ENCODE measurements at places on chromosomes 6 and 20.

DNA sequence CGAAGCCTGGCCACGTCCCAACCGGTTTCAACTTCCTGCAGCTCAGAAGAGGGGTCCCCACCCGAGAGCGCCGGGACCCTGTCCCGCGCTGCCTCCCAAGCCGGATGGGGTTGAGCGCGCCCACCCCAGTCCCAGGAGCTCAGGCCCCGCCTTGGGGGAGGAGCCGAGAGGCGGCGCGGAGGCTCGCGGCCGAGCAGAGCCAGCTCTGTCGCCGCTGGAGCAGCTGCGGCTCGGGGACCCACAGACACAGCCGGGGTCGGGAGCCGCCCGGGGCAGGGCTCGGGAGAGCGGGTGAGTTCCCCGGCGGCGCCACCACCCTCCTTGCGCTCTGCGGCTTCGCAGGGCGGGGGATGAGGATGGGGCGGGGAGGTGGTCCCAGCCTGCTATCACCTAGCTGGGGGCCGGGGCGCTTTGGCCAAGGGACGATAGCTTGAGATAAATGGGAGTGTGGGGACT, at the start of gene PPP1R16B:
PPP1R16B (plus strand) TSS at position 196 of the 456 bp plus-strand sequence. CDS start 30,229 bp downstream, outside the sequence.
- peak; percentile 83 for DNase-seq

DNA sequence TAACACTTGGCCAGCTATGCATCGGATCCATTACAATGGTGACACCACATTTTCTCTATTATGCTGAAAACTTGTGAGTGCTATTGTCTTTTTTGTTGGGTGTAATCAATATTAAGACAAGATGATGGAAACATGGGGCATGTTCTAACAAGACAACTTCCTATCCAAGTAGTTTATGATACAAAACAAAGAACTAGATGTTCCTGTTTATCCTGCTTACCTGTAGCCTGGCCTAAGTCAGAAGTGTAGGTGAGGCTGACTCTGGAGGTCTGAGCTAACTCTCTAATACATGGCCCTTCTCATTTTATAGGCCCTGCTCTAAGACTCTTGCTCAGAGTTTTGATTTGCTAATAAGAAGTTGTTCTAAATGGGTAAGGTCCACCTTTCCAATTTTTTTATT, 242.4 kb upstream of the STXBP5 start:
- DNase-seq, result no peak

DNA sequence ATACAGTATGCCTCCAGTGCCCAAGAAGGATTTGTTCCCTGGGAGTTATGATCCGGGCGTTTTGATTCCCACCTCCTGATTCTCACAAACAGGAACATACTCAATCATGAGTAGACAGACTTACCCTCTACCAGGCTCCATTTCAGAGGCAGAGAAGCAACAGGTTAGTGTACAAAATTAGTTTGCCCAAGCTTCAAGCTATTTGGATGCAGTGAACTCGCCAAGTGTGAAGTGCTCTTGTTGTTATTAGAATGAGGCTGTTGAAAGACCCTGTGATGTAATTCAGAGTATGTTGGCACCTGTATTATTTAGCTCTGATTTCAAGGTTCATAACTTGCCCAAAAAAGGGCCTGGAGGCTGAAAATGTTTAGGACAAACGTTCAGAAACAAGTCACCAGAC, 247.0 kb downstream of the PHACTR1 start:
- DNase-seq, result no peak

DNA sequence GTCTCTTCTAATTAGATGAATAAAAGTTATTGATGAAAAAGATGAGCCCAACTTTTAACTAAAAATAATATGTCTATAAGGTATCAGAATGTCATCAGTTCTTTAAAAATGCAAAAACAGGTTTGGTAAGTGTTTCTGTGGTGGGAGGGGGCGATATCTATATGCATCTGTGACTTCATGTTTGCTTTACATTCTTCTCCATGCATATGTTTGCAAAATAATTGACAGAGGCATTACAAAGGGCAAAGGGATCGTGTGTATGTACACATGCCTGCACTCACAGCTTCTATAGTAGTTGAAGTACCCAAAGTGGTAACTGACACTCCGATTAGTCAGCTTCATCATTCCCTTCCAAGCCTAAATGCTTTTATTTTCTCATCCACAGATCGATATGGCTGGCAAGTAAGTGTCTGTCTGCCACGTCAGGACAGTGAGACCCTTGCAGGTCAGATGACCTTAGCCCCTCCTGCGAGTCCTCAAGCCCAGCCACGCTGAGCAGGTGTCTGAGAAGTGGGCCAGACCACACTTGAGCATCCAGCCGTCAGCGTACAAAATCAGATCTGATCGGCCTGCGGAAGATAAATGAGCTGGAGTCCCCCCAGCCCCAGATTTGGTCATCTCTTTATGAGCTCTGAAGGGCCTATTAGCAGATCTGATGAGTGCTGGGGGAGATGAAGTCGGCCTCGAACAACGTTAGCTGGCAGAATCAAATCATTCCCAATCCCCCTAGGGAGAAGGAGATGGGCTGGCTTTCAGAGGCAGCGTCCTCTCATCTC, 369.1 kb downstream of the MAFB start:
- DNase-seq, result no peak

DNA sequence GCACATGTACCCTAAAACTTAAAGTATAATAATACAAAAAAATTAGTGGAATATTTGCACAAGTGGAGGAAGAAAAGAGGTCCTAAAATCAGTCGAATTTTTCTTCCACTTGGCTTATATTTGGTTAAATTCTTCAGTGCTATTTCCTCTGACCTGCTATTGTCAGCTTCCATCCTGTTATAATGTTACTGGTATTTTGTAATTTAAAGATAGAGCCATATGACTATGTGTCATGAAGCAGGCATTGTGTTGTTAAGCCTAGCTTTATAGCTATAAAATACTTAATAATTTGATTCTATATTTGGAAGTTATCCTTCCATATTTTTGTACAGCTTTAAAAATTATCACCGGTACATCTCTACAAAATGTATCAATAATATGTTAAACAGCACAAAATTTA, 455.9 kb upstream of the MARCKS start:
- no peak for DNase-seq

GRCh38 chr20:62710886-62711702, 2.5 kb downstream of the NTSR1 start:
- no peak for DNase-seq

DNA sequence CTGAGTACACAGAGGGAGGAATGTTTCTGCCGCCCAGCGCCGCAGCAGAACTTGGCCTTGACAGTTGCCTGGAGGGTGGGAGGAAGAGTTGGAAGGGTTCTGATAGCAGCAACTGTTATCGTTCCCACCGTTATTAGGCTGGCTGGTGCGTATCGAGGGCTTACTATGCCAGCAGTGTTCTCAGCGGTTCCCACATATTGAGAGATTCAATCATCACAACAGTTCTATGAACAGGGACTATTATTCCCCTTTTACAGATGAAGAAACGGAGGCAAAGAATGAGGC, 380.1 kb upstream of the SULF2 start:
- DNase-seq, result no peak

DNA sequence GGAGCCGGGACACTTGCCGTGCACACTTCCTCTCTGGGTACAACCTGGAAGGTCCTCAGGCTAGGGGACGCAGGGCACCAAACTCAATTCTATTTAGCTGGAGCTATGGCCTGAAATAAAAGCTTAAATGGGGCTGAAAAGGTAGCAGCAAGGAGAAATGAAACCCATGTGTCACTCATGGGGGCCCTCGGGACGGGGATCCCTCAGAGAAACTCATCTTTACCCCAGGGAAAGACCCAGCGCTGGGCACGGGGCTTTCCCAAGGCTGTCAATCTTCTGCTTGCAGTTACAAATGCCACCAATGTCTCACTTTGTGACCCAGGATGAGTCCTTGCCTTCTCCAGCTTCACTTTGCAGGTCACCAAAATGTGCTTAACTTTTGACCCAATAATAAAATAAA, 16.5 kb downstream of the SNAI1 start:
- DNase-seq, result peak; percentile 53

DNA sequence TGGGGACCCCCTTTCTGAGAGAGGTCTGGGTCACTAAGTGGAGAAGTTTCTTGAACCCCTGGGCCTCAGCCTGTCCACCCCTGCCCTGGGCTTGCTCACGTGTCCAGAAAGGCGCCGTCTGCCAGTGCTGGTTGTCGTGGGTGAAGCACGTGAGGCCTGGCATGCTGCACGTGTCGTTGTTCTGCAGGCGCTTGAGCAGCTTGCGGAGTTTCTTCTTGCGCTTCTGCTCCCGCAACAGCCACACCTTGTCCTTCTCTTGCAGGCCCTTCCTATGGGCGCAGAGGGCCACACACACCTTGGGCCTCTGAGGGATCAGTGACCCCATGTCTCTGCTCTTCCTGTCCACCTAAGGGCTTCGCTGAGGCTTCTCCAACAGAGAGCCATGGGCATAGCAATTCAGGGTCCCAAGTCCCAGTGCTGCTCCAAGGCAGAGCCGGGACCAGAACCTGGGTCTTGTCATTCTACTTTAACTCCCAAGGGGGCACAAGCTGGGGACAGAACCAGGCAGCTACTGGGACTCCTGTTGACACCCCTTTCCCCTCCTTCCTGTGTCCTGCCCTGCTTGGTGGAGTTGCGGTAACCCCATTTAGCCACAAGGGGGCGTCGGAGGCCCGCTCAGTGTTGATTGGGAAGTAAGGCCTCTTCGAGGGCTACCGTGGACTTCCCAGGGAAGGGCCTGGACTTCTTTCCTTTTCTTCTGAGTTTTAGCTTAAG, 121.8 kb downstream of the SULF2 start:
- peak; percentile 55 for DNase-seq

- DNase-seq, result no peak
Measured at GRCh38 chr6:168123165-168123911, 44.3 kb upstream of the FRMD1 start.

DNA sequence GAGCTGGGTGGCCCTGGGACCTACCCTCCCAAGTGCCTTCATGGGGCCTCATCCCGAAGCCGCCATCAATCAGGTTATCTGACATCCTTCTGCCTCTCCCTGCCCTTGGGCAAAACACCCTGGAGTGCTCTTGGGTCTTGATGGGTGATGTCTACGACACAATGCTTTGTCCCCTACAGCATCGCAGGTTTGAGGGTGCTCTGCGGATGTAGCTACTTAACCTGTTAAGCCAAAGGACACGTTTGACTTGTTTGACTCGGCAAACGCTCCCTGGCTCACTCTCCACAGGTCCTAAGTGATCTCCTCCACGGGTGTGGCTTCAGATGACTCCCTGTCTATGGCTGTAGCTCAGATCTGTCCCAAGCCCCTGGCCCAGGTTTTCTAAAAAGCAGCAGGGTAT, 35.6 kb downstream of the TBC1D7 start:
- no peak for DNase-seq

- DNase-seq, result no peak
Measured at GRCh38 chr6:90403489-90404381, 107.1 kb upstream of the BACH2 start.

GRCh38 chr20:37504404-37505096, 16.5 kb upstream of the NNAT start:
- DNase-seq, result no peak

GRCh38 chr6:36692220-36692619, 5.4 kb upstream of the RAB44 start:
- DNase-seq, result peak; percentile 70

- DNase-seq, result peak; percentile 4
Measured at GRCh38 chr6:113433335-113433991, 423.7 kb upstream of the MARCKS start.

DNA sequence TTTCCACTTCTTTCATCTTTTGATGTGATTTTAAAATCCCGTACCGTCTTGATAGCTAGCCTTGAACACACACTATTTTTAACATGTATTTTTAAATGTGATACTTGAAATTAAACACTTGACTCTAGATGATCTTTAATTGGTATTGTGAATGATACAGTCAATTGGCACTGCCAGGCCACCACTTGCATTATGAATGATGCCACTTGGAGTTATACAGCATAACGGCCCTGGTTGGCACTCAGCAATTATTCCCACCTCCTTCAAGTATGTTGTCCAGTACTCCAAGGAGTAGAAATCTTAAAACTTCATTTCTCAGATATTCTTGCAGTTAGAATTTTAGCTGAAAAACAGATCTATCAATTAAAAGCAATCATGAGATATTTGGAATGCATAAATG, 62.9 kb downstream of the TENT5A start:
- no peak for DNase-seq

- no peak for DNase-seq
Measured at GRCh38 chr6:149861603-149862423, 2.3 kb downstream of the LRP11 start.

- DNase-seq, result peak; percentile 20
Measured at GRCh38 chr6:146700078-146700686, 101.4 kb downstream of the ADGB start.

DNA sequence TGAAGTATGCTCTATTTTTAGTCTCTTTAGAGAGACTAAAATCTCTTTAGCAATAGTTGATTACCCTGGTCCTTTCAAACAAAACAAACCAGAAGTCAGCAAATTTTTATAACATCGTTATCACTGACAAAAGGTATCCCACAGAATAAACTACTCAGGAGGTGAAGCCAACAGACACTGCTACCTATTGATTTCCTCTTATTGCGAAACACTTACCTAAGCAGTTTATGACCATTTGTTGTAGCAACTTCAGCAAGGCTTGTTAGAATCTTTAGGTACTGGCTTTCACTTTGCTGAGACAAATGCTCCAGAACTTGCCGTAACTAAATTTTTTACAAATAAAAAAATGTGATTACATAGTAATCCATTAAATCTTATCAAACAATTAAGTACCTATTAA, 64.4 kb downstream of the HACE1 start:
- no peak for DNase-seq

- DNase-seq, result no peak
Measured at GRCh38 chr20:2771631-2772080, 28.8 kb downstream of the CPXM1 start.
